ENCODE measurements at places on chromosomes 5 and 9.

DNA sequence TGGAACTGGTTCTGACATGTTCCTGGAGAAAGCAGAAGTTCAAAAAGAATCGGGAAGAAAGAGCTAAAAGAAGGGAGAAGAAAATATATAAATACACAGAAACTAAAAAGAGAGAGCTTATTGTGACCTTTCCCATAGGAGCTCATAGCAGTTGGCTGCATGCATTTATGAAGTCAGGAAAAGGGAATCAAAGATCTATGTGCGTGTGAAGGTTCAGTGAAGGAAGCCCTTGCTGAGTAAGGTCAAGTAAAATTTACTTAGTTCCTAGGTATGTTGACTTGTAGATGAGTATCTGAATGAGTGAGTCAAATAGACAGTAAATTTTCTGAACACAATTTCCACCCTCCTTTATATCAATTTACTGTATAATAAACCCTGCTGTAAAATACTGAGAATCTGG, 632.5 kb downstream of the SLCO4C1 start:
- DNase-seq: no peak

DNA sequence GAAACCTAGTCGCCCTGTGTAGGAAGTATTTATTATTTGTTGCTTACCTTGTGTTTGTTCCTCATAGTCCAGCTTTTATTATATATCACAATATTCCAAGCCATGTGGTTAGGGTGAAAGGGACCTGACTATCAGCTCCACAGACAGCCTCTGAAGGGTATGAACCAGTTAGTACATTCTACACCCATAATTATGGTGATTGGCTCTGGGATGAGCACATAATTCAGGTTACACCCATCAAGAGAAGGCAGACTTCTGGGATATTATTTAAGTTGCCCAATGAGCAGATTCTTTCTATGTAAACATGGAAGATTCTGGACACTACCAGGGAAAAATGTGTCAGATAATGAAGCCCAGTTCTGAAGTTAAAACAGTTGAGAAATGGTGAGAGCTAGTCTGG, 168.0 kb downstream of the KIF4B start:
- DNase-seq: no peak

- no peak for DNase-seq
Observed at GRCh38 chr5:103166706-103167105, 46.6 kb downstream of the PPIP5K2 start.

DNA sequence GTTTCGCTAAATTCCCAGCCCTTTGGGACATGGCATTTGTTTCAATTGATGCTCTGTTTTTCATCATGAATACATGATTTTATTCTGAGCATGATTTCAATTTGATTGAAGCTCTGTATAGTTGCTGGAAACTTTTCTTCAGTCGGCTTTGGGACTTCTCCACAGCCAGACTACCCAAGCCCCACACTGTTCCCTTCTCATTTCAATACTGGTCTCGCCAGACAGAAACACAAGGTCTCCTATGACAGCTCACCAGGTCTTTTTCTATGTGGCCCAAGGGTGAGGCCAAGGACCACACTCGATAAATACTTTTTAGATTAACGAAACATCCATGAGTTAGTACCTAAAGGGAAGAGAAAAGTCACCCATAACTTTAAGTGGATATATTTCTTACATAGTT, 132.2 kb downstream of the ARL15 start:
- no peak for DNase-seq

GRCh38 chr9:127313042-127313560, 48.5 kb downstream of the GARNL3 start:
- no peak for DNase-seq

DNA sequence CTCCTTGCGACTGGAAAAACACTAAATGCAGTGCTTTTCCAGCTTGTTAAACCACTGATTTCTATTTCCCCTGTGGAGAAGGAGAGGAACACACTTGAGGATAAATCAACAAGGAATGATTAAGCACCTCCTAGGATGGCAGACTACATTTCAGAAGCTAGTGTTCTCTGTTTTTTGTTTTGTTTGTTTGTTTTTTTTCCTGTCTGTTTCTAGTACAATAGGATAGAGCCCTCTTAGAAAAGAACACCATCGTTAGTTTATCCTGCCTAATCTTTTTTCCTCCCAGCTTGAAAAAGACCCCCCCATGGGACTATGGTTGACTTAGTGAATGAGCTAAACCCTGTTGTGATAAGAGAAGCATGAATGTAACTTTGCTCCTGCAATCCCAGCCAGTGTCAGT, 3.9 kb upstream of the TAL2 start:
- no peak for DNase-seq

- DNase-seq: no peak
Observed at GRCh38 chr5:2899311-2899710, 147.8 kb upstream of the IRX2 start.

- no peak for DNase-seq
Observed at GRCh38 chr9:6409811-6410210, 3.2 kb upstream of the UHRF2 start.

GRCh38 chr9:137030538-137031527, 1.1 kb downstream of the FUT7 start:
- no peak for DNase-seq

- no peak for DNase-seq
Observed at GRCh38 chr5:137320056-137321045, 178.8 kb downstream of the SPOCK1 start.

DNA sequence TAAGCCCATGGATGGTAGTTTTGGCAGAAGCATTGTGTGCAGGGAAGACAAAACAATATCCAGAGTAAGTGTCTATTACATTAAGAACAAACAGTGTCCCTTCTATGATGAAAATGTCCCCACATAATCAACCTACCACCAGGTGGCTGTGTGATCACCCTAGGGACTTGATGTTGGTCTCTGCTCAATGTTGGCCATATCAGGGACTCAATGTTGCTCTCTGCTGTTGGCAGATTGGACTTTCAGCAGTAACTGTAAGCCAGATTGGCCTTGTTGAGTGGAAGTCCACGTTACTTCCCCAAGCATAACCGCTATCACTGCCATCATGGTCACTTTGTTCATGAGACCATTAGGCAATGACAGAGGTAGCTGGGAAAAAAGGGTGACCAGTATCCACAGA, 52.8 kb upstream of the PRSS3 start:
- DNase-seq: no peak

DNA sequence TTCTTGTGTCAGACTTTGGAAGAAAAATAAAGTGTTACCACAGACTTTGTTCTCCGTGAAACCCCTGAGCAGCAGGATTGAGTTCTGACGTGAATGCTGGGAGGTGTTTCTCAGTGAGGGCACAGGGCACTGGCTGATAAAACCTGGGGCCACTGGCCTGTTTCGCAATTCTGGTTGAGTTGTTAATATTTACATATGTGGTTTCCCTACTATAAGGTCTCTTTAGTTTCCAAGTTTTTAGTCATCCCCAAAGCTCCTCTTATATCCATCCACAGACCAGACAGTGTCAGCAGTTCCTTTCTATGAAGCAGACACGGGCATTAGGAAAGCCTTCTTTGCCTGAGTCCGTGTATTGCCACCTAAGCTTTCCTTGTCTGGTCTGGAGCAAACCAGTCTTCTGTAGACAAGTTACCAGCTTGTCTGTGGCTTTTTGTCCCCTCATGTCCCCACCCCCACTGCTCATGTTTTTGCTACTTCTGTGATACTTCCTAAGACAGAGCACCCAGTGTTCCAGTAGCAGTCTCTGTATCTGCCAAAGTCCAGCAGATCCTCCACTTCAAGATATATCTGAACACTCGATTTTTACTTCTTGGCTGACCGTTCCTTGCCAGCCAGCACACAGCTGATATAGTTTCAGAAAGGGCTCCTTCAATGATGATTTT, 42.0 kb downstream of the ACO1 start:
- DNase-seq: no peak
